ENCODE measurements at places on chromosomes 12 and 14. TPM values are rescaled to one million over a fixed set of nuclear protein-coding genes. Genes with fewer than 3 reads are reported as not detected.

Gene FAR2
- polyA plus RNA-seq: 1.5 TPM

Gene CIROP
- 0.56 TPM for polyA plus RNA-seq

Gene KLHL33
- 1.6 TPM for polyA plus RNA-seq

Gene SERPINA10
- 0.07 TPM for polyA plus RNA-seq

Gene DNAJC22
- polyA plus RNA-seq: 0.62 TPM

Gene LMO3
- 34.2 TPM for polyA plus RNA-seq

Gene PCED1B
- 2.7 TPM for polyA plus RNA-seq

Gene OVCH1
- 0.37 TPM for polyA plus RNA-seq

Gene HOXC12
- polyA plus RNA-seq: 0.02 TPM

Gene TBX3
- polyA plus RNA-seq: 10.3 TPM

Gene ATG14
- polyA plus RNA-seq: 6.7 TPM

All from adipose tissue (tissue), 3 donors.